Stimulated activated effector memory CD8-positive, alpha-beta T cell treated with anti-CD3 and anti-CD28 coated beads, Interleukin-12 subunit alpha, Interleukin-12 subunit beta, amount 100 ng/mL, for 72 hours (primary cell): ENCODE measurements at places on chromosomes 6 and 20.

- DNase-seq = no peak
Observed at GRCh38 chr6:162581988-162582780, 145.4 kb downstream of the PRKN start.

GRCh38 chr20:24406750-24407149 lies 62.7 kb upstream of the SYNDIG1 start:
- DNase-seq = no peak

GRCh38 chr6:118589649-118590365 lies 41.7 kb downstream of the PLN start:
- DNase-seq = no peak

DNA sequence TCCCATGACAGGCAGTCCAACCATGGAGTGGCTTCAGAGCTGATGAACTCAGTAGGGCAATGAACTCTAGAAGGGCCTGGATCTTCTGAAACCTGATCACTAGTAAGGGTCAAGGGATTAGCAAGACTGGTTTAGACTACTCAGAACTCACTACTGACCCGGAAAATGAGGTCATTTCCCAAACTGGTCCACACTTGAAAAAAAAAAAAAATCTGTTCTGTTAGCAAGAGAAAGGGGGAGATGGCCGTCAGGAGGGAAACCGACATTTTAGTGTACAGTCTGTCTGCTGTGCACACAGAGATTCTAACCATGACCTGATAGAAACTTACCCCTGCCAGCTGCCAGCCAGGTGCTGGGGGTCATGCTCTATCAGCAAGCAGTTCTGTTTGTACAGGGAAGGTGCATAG lies 262.4 kb upstream of the AGPAT4 start:
- DNase-seq = no peak

DNA sequence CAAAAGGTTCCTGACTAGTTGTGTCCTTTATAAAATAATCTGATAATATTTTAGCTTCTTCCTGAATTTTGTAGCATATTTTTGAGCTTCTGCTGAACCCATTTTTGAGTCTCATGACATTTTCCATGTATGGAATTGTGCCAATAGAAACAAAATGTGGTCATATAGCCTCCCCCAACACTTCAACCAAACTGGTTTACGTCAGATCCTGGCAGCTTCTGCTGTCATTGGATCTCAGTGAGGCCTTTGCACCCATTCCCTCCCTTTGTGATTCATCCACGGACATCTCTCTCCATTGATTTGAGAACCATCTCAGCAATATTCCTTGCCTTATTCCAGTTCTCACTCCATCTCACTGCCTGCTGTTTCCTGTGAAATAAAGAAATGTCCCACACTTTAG lies 166.0 kb upstream of the PROKR2 start:
- no peak for DNase-seq

DNA sequence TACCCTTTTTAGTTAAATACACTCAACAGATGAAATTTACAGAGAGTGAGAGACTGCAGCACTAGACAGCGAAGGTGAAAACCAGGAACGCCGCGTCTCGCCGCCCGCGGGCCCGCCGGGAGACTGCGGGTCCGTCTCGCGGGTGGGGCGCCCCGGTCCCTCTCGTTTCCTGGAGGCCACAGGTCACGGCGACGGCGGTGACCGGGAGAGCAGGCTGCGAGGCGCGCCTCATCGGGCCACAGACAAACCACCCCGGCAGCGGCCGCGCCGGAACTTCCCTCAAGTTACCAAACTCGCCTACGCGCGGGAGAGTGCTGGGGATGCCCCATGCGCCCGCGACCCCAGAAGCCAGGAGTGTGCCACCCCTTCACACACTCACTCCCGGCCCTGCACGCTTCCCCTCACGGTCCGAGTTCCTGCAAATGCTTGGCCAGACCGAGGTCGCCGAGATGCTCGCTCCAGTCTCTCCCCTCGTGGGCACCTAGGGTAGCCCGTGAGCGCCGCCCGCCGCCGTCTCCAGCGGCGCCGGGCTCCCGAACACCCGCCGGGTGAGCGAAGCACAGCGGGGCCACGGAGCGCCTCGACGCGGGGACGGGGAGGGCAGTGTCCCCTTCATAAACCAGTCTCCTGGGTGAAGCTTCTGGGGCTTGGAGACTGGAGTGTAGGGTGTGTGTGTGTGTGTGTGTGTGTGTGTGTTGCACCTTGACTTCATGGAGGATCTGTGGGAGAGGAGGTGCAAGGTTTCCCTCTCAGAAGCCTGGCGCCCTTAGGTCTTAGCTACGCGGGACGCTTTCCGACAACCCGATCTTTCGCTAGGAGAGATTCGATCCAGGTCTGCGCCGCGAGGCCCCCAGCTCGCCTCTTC lies 1.4 kb downstream of the BACH2 start:
- peak; percentile 63 for DNase-seq

- no peak for DNase-seq
Observed at GRCh38 chr20:57449398-57450354, 58.5 kb downstream of the RBM38 start.

DNA sequence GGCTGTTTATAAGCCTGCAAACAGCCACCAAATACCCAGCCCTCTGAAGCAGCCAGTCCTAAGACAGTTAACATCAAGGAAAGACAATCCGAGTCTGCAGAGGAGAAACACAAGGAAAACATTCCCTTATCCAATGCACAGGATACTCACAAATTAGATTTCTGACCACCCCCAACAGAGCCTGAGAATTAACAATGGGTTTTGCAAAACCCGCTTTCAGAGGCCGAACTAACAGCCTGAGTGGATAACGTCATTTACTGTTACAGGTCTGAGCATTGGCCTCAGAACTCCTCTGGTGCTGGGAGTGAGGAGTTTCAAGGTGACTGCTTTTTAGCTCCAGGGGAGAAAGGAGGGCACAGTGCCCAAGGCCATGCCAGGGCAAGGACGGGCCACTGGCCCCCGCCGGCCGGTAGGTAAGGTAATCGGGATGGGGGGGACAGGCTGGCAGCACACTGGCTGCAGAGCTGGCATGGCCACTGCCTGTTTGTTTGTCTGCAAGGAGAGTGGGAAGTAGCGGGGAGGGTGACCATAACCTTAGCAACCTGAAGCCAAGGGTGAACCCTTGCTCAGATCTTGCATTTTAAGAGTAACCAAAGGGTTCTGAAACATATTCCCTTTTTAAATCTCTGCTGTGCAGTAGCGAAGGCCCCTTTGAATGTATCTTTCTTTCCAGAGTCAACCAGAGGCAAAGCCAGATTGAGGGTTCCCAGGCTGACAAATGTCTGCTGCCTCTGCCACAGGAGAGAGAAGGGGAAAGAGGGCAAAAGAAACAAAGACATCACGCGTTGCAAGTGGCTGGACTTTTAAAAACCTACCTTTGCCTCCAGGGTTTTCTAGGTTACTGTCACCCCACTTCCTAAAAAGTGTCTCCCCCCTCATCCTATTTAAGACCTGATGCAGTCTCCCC lies 3.9 kb downstream of the ZMYND8 start:
- DNase-seq = no peak

GRCh38 chr6:78910591-78911171 lies 43.3 kb downstream of the IRAK1BP1 start:
- no peak for DNase-seq

GRCh38 chr6:142728364-142728763 lies 216.6 kb downstream of the HIVEP2 start:
- no peak for DNase-seq

- no peak for DNase-seq
Observed at GRCh38 chr6:136579800-136580199, 29.6 kb upstream of the MAP7 start.

DNA sequence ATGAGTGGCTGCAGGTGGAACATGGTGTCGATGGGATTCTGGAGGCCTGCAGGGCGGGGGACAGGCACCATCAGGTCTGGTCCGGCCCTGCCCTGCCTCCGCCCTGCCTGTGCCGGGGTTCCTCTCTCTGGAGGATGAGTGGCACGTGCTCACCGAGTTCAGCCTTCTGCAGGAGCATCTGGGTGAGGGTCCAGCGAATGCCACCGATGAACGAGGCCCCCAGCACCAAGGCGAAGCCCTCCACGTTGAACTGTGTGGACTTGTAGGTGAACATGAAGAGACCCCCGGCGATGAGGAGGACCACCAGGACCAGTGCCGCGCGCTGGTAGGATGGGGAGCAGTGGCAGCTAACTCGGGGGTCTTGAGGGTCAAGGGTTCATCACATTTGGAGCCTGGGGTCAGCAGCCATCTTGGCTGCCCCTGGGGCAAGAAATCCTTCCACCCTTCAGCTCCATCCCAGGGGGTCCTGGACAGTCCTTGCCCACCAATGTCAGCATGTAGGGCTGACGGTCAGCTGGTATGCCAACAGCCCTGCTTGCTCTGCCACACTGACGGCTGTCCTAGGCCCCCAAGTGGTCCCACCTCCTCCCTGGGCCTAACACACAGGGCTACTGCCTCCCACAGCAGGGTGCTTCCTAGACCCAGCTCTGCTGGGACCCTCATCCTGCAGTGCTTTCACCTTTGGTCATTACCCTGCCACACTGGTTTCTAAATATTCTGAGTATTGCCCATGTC lies 46.8 kb upstream of the CDH22 start:
- DNase-seq = no peak

- no peak for DNase-seq
Observed at GRCh38 chr6:44701637-44702101, 314.2 kb downstream of the CDC5L start.
